ENCODE measurements at places on chromosomes 2 and 18.

- DNase-seq = no peak
These were observed 86.9 kb upstream of the ZC3H15 start for GRCh38 chr2:186399082-186399644.

DNA sequence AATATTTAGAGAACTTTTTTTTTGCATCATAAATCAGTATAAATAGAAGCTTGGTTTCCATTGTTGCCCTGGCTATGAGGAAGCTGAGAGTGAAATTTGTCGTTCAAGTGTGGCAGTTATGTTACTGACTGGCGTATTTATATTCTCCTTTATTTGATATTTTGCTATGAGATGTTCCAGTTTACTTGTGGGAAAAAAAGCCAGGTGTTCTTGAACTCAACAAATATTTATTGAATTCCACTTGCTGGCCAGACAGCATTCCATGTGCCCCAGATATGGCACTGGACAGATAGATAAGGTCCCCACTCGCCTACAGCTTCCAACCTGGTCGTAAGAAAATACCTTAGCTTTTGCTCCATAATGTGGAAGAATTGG, 44.7 kb downstream of the NEDD4L start:
- DNase-seq = no peak

GRCh38 chr2:221972813-221973478, 325.9 kb downstream of the PAX3 start:
- no peak for DNase-seq

DNA sequence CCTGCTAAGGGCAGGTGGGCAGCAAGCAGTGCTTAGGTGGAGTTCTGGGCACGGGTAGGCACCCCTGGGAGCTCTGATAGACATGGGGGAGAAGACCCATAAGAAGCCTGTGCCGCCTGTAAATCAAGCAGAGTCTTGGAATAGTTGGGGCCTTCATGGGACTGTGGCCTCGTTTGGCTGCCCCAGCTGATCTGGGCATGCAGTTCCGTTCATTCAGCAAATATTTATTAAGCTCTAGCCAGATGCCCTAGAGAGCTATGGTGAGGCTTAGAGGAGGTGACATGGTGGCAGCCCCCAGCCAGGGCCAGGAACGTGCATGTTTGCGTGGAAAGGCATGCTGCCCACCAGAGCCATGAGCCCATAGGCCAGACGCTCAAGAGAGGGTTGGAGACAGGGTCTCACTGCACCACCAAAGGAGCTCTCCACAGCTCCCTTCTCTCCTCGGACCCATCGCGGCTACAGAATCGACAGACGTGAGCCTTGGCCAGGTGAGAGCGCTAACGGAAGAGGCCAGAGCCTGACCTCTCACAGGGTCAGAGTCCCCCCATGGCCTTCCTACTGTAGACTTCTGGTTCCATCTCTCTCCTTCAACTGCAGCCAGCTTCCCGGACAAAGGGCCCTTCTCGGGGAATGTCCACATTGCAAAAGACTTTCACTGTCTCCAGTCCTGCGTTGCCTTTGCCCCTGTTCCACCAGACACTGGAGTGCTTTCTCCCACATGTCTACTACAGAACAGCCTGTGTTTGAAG, 135.7 kb downstream of the INHBB start:
- no peak for DNase-seq

DNA sequence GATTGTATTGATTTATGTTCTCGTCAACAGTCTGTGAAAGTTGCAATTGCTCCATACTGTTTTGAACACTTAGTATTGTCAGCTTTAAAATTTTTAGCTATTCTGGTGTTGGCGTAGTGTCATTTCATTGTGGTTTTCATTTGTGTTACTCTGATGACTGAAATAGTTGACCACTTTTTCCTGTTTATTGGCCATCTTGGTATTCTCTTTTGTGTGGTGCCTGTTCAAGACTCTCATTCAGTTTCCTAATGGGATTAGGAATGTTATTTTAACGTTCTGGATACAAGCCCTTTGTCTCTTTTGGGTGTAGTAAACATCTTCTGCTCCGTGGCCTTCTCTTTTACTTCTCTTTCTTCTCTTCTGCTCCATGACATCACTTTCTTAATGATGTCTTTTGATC, 82.7 kb upstream of the SMAD2 start:
- DNase-seq = no peak

DNA sequence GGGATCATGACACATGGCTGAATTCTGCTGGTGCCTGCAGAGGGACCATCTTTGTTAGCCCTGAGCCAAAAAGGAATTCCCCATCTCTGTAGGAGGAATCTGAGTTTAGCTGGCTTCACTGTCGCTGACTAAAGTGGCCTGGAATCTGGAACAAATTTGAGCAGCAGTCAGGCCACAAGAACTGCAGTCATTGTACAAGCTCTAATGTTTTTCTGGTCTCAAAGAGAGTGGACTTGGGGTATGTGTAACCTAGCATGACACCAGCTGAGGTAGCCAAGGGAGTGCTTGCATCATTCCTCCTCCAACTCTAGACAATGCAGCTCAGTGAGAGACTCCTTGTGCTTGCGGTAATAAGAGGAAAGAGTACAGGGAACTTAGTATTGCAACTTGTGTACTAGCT, 539.1 kb upstream of the LRRTM4 start:
- no peak for DNase-seq

- DNase-seq = no peak
These were observed 114.9 kb downstream of the ICOS start for GRCh38 chr2:204051476-204051875.

DNA sequence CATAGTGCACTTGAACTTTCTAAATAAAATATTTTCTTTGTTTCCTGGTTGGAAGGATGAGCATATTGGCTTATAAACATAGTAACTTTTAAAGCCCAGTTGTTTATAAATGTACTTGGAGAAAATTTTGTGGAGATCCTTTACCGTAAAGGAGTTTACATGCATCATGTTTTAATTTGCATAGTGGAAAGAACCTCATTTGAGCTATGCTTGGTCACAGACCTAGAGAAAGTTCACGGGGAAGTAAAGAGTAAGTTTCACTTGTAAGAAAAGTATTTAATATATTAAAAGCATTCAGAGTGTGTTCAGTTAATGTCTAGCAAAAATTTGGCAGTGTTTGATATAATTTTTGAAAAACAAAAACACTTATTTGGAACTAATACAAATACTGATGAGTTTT, 45.3 kb downstream of the PIKFYVE start:
- no peak for DNase-seq

DNA sequence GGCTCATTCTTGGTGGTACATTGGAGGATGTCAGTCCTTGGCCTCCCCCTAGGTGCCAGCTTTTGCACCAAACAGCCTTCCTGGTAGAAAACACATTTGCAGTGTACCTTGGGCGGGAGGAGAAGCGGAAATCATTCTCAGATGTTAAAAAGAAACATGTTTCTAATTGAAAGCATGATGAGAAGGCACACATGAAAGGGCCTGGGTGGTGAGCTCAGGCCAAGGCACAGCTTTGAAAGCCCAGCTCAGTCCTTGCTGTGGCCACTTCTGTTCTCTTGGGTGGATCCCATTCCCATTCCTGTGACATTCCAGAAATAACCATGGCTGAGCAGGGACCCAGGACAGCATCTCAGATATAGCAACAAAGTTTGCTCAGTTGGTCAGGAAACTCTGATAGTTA, 71.5 kb downstream of the LTBP1 start:
- DNase-seq = no peak

- DNase-seq = no peak
These were observed 396.8 kb upstream of the ID2 start for GRCh38 chr2:8285081-8285480.

DNA sequence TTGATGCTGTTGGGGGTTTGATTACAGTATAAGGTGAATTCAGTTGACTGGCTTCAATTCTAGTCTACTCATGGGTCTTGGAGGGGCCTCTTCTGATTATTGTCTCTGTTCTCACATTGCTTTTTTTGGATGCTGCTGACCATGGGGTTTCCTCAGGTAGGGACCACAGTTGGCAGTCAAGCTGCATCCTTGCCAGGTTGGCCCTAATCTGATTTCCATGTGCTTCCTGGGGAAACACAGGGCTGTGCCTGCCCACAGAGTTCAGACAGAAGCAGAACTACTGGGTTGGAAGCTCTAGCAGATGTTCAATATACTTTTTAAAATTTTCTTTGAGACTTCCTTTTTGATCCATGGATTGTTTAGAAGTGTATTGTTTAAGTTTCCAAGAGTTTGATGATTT, 227.3 kb downstream of the XIRP2 start:
- no peak for DNase-seq

GRCh38 chr18:40983835-40984234, 971.2 kb upstream of the PIK3C3 start:
- no peak for DNase-seq

- DNase-seq = no peak
These were observed 90.0 kb upstream of the OTOS start for GRCh38 chr2:240230291-240230931.

DNA sequence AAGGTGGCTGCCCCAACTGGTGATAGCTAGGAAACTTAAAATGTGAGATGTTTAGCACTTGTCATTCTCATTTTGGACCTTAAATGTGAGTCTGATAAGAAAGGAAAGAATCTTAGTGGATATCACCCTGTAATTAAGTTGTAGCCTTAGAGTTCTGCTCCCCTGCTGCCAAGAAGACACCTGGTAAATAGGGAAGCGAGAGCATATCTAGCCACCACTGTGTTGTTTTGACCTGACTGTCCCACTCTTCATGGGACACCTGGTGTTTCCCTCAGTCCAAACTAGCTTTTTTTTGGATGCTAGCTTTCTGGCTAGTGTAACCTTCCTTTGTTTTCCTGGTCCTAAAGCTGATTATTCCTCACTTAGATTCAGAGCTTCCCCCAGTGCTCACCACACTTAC, 357.6 kb downstream of the RAD51AP2 start:
- DNase-seq = no peak

GRCh38 chr2:101502095-101502494, 27.2 kb upstream of the RFX8 start:
- no peak for DNase-seq

DNA sequence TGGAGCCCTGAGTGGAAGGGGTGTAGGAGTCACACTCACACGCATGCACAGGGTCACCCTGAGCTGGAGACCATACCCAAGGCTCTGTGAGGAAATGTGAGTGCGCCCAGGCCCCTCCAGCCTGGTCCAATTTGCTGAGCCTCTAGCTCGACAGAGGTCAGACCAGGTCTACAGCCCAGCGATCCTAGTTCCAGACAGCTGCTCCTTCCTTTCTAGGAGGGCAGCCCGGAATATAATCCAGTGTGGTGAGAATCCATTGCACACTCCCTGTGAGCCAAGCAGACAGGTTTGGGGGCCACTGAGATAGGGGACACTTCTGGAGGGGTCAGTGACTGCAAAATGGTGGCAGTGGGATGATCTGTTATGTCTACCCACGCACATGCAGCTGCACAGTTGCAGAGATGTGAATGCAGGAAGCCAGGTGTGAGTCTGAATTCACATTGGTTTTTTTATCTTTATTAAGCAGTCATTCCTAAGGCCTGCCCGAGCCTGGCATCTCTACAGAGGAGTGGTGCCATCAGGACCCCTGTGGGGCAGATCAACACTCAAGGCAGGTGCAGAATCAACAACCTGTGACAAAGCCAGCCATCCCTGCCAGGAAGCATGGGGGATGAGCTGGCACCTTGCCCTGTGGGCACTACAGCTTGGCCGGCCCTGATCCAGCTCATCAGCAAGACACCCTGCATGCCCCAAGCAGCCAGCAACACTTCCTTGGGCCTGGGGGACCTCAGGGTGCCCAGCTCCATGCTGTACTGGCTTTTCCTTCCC, at the start of gene GPR148:
Gene GPR148 (plus strand): TSS at position 522 of the 768 bp plus-strand sequence. CDS start 82 bp downstream, at position 604.
- DNase-seq = no peak

DNA sequence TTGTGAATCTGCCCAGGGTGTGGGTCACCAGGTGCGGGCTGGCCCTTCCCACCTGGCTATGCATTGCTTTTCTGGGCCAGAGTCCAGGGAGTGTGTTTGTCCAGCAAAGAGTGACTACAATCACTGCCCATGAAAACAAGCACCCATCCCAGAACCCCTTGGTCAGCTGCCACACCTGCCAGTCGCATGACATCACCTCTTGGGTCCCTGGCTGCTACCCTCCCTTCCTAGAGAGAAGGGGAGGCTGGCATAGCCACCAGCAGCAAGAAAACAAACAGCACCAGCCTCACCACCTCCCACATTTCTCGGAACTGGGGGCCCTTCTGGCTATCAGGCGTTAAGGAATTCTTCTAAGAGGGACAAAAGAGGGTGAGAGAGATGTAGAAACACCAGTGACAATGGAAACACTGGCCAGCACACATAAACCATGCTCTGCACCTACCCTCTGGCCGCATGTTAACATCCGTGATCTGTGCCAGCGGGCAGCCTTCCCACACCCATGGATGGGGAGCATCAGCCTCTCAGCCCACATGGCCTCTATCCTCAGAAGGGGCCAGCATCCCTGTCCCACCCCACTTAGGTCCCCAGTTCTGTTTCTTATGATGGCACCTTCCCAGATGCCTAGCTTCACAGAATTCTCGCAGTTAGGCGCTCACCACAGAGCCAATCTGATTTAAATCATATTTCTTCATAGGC, 109.7 kb upstream of the GLI2 start:
- DNase-seq = no peak

GRCh38 chr2:237774811-237775553, 23.6 kb upstream of the RBM44 start:
- no peak for DNase-seq

DNA sequence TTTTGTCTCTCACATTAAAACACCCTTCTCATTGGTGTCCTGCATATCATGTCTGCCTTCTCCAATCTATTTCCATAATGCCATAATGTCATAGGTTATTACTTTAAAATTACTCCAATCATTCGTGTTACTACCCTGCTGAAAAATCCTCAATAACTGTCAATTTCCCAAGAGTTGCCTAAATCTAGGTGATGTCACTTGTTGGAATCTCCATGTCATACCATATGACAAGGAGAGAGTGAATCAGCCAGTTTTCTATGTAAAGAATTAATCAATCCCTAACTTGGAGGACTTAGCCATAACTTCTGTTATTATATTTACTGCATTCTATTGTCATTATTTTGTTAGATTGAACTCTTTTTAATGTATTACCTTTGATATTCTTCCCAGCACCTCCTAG, 62.5 kb downstream of the PHLPP1 start:
- no peak for DNase-seq

- DNase-seq = no peak
These were observed 275.2 kb downstream of the AGAP1 start for GRCh38 chr2:235769046-235769445.
